ENCODE measurements at places on chromosomes 5 and 9. TPM values are rescaled to one million over a fixed set of nuclear protein-coding genes. Genes with fewer than 3 reads are reported as not detected.

CSF2 gene
- not detected for total RNA-seq

TCF7 gene
- 911 TPM for total RNA-seq

ABCA2 gene
- total RNA-seq, result 41.5 TPM

OLFML2A gene
- total RNA-seq, result 0.05 TPM

MRNIP gene
- total RNA-seq, result 119 TPM

SCGB3A2 gene
- not detected for total RNA-seq

NEK6 gene
- 1.2 TPM for total RNA-seq

MSX2 gene
- not detected for total RNA-seq

BAAT gene
- not detected for total RNA-seq

ZNF782 gene
- 9.2 TPM for total RNA-seq

CCDC192 gene
- not detected for total RNA-seq

GPRIN1 gene
- 0.11 TPM for total RNA-seq

DELE1 gene
- 97.1 TPM for total RNA-seq

CCL27 gene
- not detected for total RNA-seq

KCNN2 gene
- total RNA-seq, result not detected

HEMGN gene
- 3.4 TPM for total RNA-seq

CDC26 gene
- total RNA-seq, result 33.0 TPM

CCDC187 gene
- total RNA-seq, result not detected

Data from naive thymus-derived CD8-positive, alpha-beta T cell (primary cell).